ENCODE measurements at places on chromosomes 4 and X. TPM values are rescaled to one million over a fixed set of nuclear protein-coding genes. Genes with fewer than 3 reads are reported as not detected.

GDPD2 gene
- not detected for total RNA-seq

GIMD1 gene
- total RNA-seq: not detected

GPR143 gene
- not detected for total RNA-seq

FATE1 gene
- total RNA-seq: not detected

FAAH2 gene
- not detected for total RNA-seq

FSTL5 gene
- 0.14 TPM for total RNA-seq

RNF150 gene
- total RNA-seq: 2.4 TPM

Data from H4 (cell line).